Activated CD8-positive, alpha-beta memory T cell treated with anti-CD3 and anti-CD28 coated beads for 4 hours (primary cell): ENCODE measurements at places on chromosomes 6 and 20.

- no peak for DNase-seq
These were observed 25.2 kb downstream of the SNX14 start for GRCh38 chr6:85568411-85568810.

DNA sequence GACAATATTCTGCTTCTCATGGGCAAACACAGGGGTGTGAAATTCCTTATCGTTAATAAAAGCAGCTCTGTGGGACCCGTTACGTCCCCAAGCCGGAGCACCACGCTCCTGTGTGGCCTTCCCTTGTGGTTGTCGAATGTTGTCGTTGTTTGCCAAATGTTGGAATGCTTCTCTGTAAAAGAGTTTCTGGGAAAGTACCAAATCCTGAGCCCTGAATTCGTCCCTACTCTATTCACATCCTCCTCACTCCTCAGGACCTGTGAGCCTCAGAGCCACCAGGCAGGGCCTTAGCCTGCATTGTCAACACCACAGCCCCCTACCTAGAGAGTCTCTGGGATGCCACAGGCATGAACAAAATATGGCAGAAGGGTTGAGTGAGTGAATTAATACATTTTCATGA, 64.0 kb downstream of the THBS2 start:
- DNase-seq: no peak

GRCh38 chr6:119627908-119628669, 278.5 kb upstream of the MAN1A1 start:
- no peak for DNase-seq

DNA sequence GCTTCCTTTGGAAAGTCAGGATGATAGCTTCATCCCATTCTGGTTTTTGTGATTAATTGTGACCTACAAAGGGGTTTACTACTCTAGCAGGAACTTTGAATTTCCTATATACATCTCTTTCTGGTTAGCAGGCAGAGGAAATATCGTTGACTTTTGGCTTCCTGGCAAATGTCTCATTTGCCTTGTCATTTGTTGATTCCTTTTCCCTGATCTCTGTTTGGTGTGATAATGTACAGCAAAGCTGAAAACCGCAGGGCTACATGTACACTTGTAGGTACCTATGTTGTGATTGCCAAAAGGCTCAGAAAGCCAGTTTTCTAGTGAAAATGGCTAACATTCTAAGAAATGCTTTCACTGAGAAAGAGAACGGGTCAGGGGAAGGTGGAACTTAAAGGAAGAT, 44.3 kb downstream of the TOP1 start:
- DNase-seq: no peak

DNA sequence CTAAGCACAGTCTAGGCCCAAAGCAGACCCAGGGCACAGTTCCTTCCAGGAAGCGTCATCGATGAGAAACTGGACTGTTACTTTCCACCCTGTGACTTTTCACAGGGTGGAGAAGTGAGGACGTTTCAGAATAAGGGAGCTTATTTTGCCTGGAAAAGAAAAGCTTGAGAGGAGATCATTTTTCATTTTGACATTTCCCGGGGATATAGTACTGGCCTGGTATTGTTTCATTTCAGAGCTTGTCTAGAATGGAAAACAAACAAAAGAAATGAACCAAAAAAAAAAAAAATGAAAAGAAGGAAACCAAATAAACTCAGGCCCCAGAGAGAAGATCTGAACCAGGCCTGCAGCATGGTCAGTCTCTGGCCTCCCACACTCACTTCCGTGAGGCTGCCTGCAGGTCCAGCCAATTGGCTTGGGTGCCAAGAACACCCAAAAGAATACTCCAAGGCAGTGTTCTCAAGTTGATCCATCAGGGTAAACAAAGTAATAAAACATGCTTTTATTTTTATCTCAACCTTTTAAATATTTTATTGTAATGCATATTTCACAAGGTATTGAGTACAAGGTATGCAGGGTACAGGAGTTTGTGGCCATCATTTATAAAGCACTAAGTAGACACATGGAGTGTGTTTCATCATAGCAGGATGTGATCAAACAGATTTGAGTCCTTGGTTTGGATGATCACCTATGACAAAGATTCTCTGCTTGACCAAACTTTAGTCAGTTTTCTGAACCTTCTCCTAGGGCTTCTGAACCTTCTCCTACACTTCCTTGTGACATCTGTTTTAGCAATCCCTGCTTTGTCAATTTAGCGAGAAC, 176.9 kb upstream of the GGTLC1 start:
- DNase-seq: no peak

DNA sequence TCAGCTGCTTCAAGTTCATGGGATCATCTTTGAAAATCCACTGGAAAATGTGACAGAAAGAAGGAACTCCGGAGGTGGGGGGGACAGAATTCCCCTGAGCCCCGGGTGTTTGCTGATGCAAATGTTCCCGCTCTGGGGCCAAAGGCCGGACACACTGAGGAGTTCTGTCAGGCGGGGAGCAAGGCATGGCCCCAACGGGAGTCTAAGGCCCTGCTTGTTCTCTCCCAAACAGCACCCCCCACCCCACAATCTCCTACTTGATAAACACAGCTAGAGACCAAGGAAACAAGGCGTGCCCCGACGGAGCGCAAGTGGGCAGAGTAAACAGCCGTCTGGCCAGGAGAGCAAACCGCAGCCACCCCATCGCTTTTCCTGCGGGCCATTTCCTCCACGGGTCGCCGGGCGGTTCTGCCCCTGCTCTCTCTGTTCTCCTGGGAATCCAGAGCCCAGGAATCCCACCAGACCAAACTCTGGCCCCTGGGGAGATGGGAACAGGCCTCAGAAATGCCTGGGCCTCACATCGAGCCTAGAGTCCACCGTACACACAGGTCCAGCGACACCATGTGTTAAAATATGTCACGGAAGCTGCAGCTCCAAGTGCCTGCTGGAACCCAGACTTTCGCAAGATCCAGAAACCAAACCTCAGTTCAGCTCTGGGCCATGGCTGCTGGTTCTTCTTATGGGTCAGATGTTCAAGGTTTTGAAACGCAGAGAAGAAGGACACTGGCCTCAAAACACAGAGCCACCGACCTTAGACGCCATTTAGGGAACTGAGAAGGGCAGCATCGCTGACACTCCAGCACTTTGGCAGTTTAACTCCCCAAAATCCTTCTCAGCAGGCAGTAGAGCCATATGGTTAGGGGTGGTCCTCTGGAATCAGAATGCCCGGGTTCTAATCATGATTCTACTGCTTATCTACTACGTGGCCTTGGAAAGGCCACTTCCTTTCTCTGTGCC, 104.2 kb downstream of the PREX1 start:
- no peak for DNase-seq

DNA sequence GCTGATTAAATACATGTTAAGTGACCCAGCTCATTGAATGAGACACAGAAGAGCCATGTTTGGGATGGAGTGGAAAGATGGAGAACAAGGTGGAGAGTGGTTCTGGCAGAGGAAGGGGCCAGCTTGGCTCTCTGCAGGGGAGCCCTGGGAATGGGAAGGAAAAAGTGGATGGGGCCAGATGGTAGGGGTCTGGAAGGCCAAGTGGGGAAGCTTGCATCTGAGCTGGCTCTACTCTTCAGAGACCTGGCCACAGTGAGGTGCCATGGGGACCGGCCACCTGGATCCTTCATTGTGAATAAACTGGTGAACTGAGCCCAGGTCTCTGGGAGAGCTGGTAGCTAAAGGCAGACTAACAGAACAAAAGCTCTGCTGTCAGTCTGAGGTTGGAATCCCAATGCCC, 48.9 kb upstream of the SIRPA start:
- DNase-seq: no peak

GRCh38 chr6:149421132-149421531, 21.1 kb downstream of the SUMO4 start:
- DNase-seq: no peak

- DNase-seq: no peak
These were observed 53.6 kb downstream of the YTHDF1 start for GRCh38 chr20:63162206-63162795.
